ENCODE measurements at places on chromosomes 2 and 18.

DNA sequence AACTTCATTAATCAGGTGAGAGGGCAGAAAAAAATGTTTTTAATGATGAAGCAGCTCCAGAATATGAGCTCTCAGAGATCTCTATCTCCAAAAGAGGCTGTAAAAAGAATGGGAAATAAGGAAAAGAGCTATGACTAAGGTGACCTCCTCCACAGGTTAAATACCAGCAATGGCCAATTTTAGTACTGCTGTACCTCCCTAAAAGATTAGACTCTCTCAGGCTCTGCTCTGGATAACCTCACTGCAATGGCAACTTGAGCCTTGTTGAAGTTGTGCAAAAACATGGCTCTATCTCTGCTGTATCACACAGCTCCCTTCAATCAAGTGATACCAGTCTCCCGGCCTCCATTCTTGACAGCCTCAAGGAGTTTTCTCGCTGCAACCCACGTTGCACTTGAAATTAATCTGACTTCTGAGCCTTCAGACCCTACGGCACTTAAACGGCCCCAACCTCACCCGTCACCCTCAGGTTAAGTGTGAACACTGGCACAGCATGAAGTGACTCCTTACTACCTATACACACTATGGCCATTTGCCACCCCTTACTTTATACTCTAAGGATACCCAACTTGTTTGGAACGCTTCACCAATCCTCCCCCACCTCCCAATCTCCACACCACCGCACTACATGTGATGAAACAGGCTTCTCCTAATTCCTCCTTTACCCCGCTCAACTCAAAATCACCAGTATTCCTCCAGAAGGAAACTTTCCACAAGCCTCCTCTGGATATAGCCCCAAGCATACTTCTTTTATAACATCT is 36.3 kb downstream of the SMAD2 start:
- peaks cover 41% of the 10 kb centered on the region for H3K4me1 ChIP-seq
- peaks cover 15% of the 10 kb centered on the region for H3K36me3 ChIP-seq
- no peak overlapping the region for H3K4me3 ChIP-seq
- DNase-seq: no peak

DNA sequence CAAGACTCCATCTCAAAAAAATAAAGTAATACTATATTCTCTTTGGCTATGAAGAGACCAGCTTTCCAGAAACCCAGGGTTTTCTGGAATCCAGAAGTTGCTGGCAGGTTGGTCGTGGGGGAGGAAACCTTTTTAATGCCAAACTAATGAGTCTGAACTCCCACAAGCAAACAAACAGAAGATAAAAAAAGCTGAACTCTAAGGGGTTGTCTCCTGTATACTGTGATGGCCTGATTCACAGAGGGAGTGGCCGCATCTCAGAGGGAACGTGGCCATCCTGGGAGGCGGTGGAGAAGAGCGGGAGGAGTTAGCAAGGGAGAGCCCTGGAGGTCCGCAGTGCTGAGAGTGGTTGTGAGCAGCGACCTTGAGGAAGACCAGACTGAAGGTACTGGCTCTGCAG is 36.1 kb downstream of the LIMS1 start:
- DNase-seq: no peak
- H3K27me3 ChIP-seq: no peaks in the 10 kb centered on the region
- H3K4me1 ChIP-seq: peaks cover 15% of the 10 kb centered on the region
- no peak overlapping the region for H3K27ac ChIP-seq

- no peak overlapping the region for H3K4me3 ChIP-seq
- peaks cover 4% of the 10 kb centered on the region for H3K4me1 ChIP-seq
- no peak for DNase-seq
- no peak overlapping the region for H3K27ac ChIP-seq
These were observed 29.8 kb upstream of the EPB41L5 start for GRCh38 chr2:119983108-119983507.

- no peak overlapping the region for H3K27ac ChIP-seq
- no peaks in the 10 kb centered on the region for H3K36me3 ChIP-seq
- H3K4me3 ChIP-seq: no peak overlapping the region
- no peak for DNase-seq
- H3K27me3 ChIP-seq: peaks cover 19% of the 10 kb centered on the region
These were observed 53.4 kb upstream of the SCN1A start for GRCh38 chr2:166180951-166181812.

DNA sequence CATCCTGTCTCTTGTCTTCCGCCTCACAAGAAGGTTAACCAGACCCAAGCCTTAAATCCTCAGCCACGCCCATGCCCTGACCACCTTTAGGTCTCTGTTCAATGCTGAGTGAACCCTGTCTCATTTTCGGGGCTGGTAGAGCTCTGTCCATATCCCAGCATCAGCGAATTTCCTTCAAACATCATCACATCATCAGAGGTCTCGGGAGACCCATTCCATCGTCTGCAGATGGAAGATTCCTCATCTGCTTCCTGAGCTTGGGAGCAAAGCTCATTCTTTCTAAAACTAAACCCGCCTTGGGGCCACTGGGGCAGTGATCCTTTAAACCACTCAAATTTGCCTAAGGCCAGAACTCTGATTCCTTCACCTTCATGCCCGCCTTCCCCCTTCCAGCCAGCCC is 173.7 kb downstream of the TTC32 start:
- H3K4me1 ChIP-seq: peaks cover 3% of the 10 kb centered on the region
- DNase-seq: no peak
- peaks cover 26% of the 10 kb centered on the region for H3K27me3 ChIP-seq
- H3K4me3 ChIP-seq: no peak overlapping the region
- H3K36me3 ChIP-seq: peaks cover 2% of the 10 kb centered on the region
- no peak overlapping the region for H3K27ac ChIP-seq

GRCh38 chr2:156077041-156077742 is 255.3 kb downstream of the NR4A2 start:
- no peaks in the 10 kb centered on the region for H3K36me3 ChIP-seq
- H3K4me3 ChIP-seq: no peak overlapping the region
- no peak overlapping the region for H3K27ac ChIP-seq
- DNase-seq: no peak

- H3K27me3 ChIP-seq: peaks cover 44% of the 10 kb centered on the region
- H3K4me1 ChIP-seq: peaks cover 5% of the 10 kb centered on the region
- no peak for DNase-seq
- no peak overlapping the region for H3K4me3 ChIP-seq
- H3K36me3 ChIP-seq: no peaks in the 10 kb centered on the region
These were observed 47.4 kb upstream of the MTCL1 start for GRCh38 chr18:8657873-8658470.

- H3K4me3 ChIP-seq: no peak overlapping the region
- no peaks in the 10 kb centered on the region for H3K4me1 ChIP-seq
- no peak for DNase-seq
- peaks cover 5% of the 10 kb centered on the region for H3K27me3 ChIP-seq
- H3K27ac ChIP-seq: no peak overlapping the region
These were observed 75.6 kb upstream of the EFEMP1 start for GRCh38 chr2:55999231-55999630.

- H3K36me3 ChIP-seq: peaks cover 2% of the 10 kb centered on the region
- no peaks in the 10 kb centered on the region for H3K4me1 ChIP-seq
These were observed 61.9 kb downstream of the COLEC12 start for GRCh38 chr18:438571-438970.

DNA sequence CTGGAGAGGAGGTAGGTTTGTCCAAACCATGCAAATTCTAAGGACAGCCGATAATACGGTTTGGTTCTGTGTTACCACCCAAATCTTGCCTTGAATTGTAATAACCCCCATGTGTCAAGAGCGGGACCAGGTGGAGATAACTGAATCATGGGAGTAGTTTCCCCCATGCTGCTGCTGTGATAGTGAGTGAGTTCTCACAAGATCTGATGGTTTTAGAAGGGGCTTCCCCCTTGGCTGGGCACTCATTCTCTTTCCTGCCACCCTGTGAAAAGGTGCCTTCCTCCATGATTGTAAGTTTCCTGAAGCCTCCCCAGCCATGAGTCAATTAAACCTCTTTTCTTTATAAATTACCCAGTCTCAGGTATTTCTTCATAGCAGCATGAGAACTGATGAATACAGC is 295.2 kb downstream of the NBAS start:
- no peak overlapping the region for H3K27ac ChIP-seq
- DNase-seq: no peak
- H3K36me3 ChIP-seq: peaks cover 6% of the 10 kb centered on the region

DNA sequence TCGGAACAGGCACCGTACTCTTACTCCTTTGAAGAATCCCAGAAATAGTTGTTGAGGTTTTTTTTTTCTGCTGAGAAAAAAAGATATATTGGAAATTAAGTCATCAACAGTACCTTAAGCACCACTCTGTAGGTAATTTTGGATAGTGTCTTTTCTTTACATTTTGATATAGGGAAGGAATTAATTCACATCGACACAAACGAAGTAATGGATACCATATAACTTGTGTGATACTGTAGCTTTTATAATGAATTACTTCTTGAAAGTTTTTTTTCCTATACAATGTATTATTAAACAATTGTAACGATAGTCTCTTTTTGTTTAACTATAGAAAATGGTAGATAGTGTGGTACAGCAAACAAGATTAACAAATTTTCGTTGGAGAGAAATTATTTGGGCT is 1.5 kb upstream of the IKZF2 start:
- no peaks in the 10 kb centered on the region for H3K36me3 ChIP-seq
- no peak for DNase-seq
- peaks cover 17% of the 10 kb centered on the region for H3K4me1 ChIP-seq
- H3K27me3 ChIP-seq: peaks cover 35% of the 10 kb centered on the region

- DNase-seq: no peak
- H3K36me3 ChIP-seq: no peaks in the 10 kb centered on the region
- H3K4me1 ChIP-seq: no peaks in the 10 kb centered on the region
- H3K27ac ChIP-seq: no peak overlapping the region
These were observed 22.9 kb downstream of the SH3BP4 start for GRCh38 chr2:234974501-234975385.

DNA sequence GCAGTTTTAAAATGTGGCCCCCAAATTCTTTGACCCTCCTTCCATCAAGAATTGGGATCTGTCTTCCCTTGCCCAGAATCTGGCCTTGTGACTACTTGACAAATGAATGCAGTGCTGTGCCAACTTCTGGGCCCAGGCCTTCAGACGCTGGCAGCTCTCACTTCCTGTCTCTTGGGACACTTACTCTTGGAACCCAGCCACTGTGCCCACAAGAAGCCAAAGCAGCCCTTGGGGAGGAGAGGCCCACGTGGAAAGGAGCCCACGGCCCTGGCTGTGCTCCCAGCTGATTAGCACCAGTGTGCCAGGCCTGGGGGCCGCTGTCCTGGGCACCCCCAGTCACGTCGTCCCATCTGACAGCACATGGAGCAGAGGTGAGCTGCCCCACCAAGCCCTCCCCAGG is 56.6 kb downstream of the RPL37A start:
- peaks cover 21% of the 10 kb centered on the region for H3K27me3 ChIP-seq
- no peak overlapping the region for H3K4me3 ChIP-seq
- no peak for DNase-seq
- H3K36me3 ChIP-seq: no peaks in the 10 kb centered on the region
- H3K27ac ChIP-seq: no peak overlapping the region

GRCh38 chr2:67579216-67579615 is 182.1 kb downstream of the ETAA1 start:
- no peak overlapping the region for H3K27ac ChIP-seq
- H3K27me3 ChIP-seq: no peaks in the 10 kb centered on the region
- no peak for DNase-seq
- no peak overlapping the region for H3K4me3 ChIP-seq

GRCh38 chr2:237943395-237944094 is 23.3 kb upstream of the UBE2F start:
- H3K27ac ChIP-seq: peak overlapping the region; percentile 57
- no peaks in the 10 kb centered on the region for H3K27me3 ChIP-seq
- peak overlapping the region; percentile 70 for H3K4me3 ChIP-seq
- no peak for DNase-seq
- peaks cover 32% of the 10 kb centered on the region for H3K4me1 ChIP-seq

DNA sequence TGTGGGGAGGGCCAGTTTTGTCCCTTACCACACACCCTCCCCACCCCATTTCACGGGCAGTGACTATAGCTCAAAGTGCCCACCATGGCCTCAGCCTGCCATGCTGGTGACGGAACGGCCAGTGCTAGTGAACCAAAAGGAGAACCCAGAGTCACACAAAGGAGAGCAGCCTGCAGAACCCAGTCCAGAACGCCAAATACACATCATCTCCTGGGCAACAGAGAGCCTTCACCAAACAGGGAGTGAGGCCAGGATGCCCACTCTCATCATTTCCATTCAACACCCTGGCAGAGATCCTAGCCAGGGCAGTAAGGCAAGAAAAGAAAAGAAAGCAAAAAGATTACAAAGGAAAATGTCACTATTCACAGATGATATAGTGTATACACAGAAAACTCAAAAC is 38.3 kb downstream of the HDAC4 start:
- H3K36me3 ChIP-seq: no peaks in the 10 kb centered on the region
- DNase-seq: no peak
- H3K27ac ChIP-seq: peak overlapping the region; percentile 81
- no peaks in the 10 kb centered on the region for H3K27me3 ChIP-seq
- no peak overlapping the region for H3K4me3 ChIP-seq
- peaks cover 17% of the 10 kb centered on the region for H3K4me1 ChIP-seq

DNA sequence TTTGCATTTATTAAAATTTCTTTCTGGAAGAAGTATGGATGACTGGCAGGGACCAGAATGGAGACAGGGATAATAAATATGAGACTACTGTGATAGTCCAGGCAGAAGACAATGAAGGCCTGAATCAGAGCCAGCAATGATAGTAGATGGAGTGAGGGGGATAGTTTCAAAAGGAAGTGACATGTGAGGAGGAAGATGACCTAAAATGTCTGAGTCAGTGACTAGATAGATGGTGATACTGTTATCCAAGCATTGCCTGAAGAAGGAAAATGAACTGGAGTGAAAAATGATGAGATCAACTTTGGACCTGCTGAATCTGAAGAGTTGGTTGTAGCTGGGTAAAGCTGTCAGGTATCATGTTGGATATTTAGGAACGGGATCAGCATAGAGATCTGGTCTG is 158.3 kb upstream of the KLF7 start:
- peaks cover 10% of the 10 kb centered on the region for H3K27me3 ChIP-seq
- H3K4me3 ChIP-seq: no peak overlapping the region

- H3K4me1 ChIP-seq: peaks cover 3% of the 10 kb centered on the region
- H3K36me3 ChIP-seq: no peaks in the 10 kb centered on the region
- H3K27ac ChIP-seq: no peak overlapping the region
- H3K27me3 ChIP-seq: no peaks in the 10 kb centered on the region
- DNase-seq: no peak
- no peak overlapping the region for H3K4me3 ChIP-seq
These were observed 29.0 kb upstream of the DLX1 start for GRCh38 chr2:172056293-172056692.

GRCh38 chr2:127082974-127083373 is 24.0 kb downstream of the BIN1 start:
- peaks cover 2% of the 10 kb centered on the region for H3K36me3 ChIP-seq
- peak overlapping the region; percentile 71 for H3K4me3 ChIP-seq
- no peaks in the 10 kb centered on the region for H3K27me3 ChIP-seq
- no peak for DNase-seq

DNA sequence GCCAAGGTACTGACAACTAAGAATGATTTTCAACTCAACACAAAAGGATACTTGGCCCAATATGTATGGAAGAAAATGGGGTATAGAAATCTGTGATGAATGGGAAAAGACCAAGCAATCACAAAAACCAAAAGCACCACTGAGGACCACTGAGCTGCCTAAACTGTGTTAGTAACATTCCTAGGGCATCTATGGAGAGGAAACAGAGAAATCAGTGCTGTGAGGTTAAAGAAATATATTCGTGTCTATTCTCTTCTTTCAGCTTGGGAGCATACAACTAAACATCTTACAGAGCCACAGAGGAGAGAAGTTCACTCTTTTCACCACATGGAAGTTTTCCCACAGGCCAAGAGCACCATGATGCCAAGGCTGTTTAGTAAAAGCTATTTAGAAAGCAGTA is 47.3 kb upstream of the CALCRL start:
- no peaks in the 10 kb centered on the region for H3K4me1 ChIP-seq
- no peaks in the 10 kb centered on the region for H3K36me3 ChIP-seq
- H3K27ac ChIP-seq: no peak overlapping the region

- H3K27me3 ChIP-seq: no peaks in the 10 kb centered on the region
- H3K36me3 ChIP-seq: peaks cover 3% of the 10 kb centered on the region
- no peak overlapping the region for H3K4me3 ChIP-seq
- no peak for DNase-seq
- H3K4me1 ChIP-seq: peaks cover 8% of the 10 kb centered on the region
These were observed 1.3 kb downstream of the SFTPB start for GRCh38 chr2:85666435-85667316.
